ENCODE measurements at places on chromosomes 5 and 9. TPM values are rescaled to one million over a fixed set of nuclear protein-coding genes. Genes with fewer than 3 reads are reported as not detected.

IFNA13 gene
- total RNA-seq: not detected

RPL35 gene
- 4,392 TPM for total RNA-seq

RASGEF1C gene
- total RNA-seq: 0.66 TPM

CLIC3 gene
- 1.4 TPM for total RNA-seq

ALDH1A1 gene
- total RNA-seq: 331 TPM

FREM1 gene
- total RNA-seq: 45.1 TPM

FRRS1L gene
- total RNA-seq: 2.3 TPM

TMEFF1 gene
- total RNA-seq: 6.1 TPM

SPACA9 gene
- 14.0 TPM for total RNA-seq

SOX30 gene
- 0.55 TPM for total RNA-seq

SAP30L gene
- 51.7 TPM for total RNA-seq

PAEP gene
- total RNA-seq: not detected

SHISAL2B gene
- total RNA-seq: not detected

ENTPD2 gene
- not detected for total RNA-seq

BARHL1 gene
- not detected for total RNA-seq

SPINK6 gene
- total RNA-seq: 1.9 TPM

SLC31A2 gene
- total RNA-seq: 10.0 TPM

CMBL gene
- 8.1 TPM for total RNA-seq

FOXD4L5 gene
- total RNA-seq: not detected

PGM5 gene
- total RNA-seq: 628 TPM

FST gene
- 6.1 TPM for total RNA-seq

F2RL1 gene
- 0.27 TPM for total RNA-seq

GMCL2 gene
- total RNA-seq: not detected
